ENCODE measurements at places on chromosomes 16 and 17. TPM values are rescaled to one million over a fixed set of nuclear protein-coding genes. Genes with fewer than 3 reads are reported as not detected.

TLE7 gene
- total RNA-seq: not detected

TBC1D3K gene
- not detected for total RNA-seq

TRIM72 gene
- not detected for total RNA-seq

CTRB2 gene
- total RNA-seq: not detected

TPSG1 gene
- total RNA-seq: not detected
